ENCODE measurements at places on chromosomes 11 and 22.

- no peak for DNase-seq
These were observed 23.1 kb downstream of the TTLL1 start for GRCh38 chr22:43066134-43066533.

GRCh38 chr11:125978181-125978716, 32.4 kb downstream of the VSIG10L2 start:
- DNase-seq, result no peak

DNA sequence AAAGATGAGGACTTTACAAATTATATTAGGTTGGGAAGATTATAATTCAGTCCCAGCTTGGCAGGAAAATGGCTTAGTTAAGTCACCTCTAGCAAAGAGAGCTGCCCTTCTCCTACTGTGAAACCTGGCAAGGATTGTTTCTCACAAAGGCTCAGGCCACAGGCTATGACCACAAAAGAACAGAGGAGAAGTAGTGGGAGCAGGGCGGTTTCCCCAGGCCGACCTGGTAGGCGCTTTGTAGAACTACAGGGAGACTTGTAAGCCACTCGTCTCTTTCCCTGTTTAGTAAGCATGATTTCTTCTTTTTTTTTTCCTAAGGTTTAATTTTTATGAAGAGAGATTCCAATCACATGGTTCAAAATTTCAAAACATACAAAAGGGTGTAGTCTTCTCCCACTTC, 4.6 kb downstream of the SNAP29 start:
- no peak for DNase-seq

DNA sequence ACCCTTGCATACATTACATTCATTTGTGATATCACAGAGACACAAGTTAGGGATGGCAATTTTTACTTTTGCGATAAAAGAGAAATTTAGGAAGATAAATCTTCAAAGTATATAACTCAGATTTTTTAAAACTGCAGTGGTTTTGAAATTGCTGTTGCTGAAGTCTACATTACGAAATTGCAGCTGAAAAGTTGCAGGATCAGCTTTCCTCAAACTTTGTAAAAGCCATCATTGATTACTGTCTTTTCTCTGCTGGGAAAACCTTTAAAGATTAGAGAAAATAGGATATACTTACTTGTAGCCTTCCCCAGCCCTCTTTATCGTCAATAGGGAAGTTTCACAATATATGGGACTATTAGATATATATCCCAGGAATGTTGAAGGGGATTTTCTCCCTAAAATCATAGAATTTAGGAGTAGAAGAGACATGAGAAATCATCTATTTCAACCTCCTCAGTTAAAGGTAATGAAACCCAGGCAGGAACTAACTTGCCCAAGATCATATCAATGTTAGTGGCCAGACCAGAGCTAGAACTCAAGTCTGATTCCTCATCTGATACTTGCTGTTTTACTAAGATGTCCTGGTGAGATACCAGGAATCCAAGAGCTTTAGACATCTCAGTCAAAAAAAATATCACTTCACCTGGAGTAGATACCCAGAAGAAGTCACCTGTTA, 10.4 kb upstream of the AGBL2 start:
- DNase-seq, result no peak

DNA sequence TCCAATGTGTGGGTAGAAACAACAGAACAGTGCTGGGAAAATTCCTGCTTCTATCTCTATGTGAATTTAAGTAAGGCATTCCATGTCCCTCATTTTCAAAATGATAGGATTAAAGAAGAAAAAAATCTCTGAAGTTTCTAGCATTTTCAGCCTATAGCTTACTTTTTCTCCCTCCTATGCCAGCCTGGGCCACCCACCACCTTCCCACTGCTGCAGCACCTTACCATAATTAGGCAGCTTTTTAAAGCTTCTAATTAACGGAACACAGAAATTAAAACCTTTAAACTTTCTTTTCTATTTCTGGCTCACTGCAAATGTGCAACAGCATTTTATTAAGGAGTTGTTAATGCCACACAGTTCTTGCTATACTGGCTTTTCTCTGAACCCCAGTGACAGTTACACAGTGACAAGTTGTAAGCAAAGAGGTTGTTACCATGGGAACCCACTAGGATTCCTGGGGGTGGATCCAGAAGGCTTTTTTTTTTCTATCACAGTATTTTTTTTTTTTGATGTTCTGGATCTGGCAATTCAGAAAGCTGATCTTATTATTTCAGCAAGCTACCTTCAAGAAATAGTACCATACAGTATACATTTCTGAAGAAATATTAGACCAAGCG, 20.2 kb downstream of the CELF1 start:
- no peak for DNase-seq

DNA sequence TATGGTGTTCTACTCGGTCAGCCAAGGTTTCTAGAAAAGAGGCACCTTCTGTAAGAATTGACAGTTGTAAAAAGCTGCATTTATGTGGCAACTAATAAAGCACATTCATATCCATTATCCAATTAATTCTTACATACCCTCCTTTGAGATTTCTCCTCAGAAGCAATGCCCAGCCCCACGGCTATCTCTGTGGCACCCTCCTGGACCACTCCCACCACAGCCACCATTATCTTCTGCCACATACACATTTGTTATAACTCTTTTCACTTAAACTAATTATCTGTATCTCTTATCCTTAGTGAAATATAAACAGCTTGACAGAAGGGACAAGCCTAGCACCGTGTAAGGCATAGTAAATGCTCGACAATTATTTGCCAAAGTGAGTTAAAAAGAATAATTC, 48.5 kb downstream of the PAK1 start:
- DNase-seq, result no peak

DNA sequence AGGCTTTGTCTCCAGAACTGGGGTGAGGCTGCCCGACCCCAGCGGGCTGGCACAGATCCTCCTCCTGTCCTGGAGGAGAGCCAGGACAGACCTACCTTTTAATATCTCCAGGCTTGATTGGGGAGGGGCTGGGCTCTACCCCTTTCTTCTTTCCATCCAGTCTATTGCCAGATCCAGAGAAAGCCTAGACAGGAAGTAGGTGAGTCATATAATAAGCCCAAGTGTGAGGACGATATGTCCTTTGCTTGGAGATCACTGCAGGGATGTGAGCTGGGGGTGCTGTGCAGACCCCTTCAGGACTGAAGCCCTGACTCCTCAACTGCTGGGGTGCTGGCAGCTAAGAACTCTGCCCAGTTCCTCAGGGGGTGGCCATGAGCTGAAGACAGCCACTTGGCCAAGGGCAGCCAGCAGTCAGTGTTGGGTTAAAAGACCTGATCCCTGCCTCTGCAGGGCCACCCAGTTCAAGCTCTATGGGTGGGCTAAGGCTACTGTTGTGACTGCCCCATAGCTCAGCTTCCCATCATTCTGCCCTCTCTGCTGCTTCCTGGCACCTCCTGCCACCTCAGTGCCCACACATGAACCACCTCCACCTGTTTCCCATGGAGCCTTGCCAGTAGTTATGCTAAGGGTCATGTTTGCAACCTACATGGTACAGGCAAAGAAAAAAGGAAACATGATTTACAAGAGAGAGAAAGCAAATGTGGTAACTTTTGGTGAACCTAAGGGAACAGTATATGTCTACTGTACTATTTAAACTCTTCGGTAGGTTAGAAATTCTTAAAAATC, 8.3 kb upstream of the C22orf39 start:
- DNase-seq, result no peak

- DNase-seq, result no peak
These were observed 5.3 kb downstream of the CFL1 start for GRCh38 chr11:65852508-65853245.

DNA sequence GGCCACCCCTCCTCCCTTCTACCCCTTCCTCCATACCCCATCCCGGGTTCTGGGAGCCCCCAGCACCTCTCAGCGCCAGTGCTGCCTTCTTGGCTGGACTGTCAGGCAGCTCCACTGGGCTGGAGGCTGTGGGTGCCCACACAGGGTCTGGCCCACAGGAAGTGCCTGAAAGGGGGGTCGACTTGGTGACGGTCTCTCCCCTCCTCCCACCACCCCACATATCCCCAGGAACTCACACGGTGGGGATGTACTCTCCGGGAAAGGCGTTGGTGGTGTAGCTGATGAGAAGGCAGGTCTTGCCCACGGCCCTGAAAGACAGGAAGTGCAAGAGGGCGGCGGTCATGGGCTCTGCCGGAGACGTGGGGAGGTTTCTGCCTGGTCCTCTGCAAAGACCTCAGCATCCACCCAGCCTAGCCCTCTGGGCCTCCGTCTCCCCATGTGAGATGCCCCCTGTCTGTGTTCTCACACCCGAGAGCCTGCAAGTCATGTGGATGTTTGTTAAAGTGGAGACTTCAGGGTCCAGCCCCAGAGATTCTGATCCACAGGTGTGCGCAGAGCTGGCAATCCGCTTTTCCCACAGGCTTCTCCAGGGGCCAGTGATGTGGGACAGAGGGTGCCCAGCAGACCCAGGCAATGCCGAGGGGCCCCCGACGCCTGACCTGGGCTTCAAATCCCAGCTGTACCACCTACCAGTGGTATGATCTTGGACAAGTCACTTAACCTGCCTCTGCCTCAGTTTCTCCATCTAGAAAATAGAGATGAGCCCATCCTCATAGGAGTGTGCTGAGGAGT, 2.5 kb downstream of the RAC2 start:
- DNase-seq, result no peak

GRCh38 chr11:64015935-64016845, 19.5 kb upstream of the FLRT1 start:
- no peak for DNase-seq

DNA sequence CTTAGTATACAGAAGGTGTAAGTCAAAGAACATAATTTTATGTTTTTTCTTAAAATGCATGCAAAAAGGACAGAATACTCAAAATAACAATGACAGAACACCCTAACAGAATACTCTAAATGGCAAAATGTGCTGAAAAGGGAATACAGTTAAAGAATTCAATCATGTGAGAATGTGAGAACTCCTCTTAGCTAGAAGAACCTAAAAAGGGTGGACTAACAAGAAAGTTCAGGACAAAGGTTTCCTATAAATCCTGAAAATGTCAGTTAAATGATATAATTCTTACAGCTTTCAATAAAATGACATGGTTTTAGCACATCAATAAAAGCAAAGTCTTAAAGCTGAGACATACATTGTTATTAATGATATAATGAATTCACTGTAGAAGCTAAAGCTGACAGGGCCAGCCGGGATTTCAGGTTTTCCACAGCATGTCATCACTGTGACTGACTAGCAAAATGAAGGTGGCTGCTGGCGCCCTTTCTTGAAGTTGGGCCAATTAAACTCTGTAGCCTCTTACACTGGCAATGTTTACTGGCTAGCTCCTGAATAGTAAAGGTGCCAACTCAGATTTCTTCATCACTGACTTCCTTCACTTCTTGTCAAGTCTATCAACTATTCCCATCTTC, 244.4 kb downstream of the TTC28 start:
- peak; percentile 7 for DNase-seq

- DNase-seq, result no peak
These were observed 3.2 kb upstream of the GNAZ start for GRCh38 chr22:23067023-23067650.

DNA sequence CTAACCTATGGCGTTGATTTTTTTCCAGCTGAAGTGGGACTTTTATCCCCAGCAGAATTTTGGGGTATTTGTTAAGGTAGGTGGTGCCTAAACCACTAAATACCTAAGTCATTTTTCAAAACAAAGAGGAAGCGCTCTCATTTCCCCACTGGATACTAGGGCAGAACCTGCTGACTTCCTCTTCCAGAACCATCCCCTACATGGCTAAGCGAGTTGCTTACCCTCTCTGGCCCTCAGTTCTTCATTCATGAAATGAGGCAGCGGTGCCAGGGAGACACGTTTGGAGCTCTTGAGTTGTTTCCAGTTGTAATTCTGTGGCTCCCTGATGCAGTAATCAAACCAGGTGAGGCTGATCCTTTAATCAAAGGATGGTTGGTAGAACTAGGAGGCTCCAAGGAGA, 10.0 kb upstream of the MTMR3 start:
- DNase-seq, result peak; percentile 14

GRCh38 chr11:67698247-67698646, 23.8 kb upstream of the ALDH3B2 start:
- DNase-seq, result no peak

- no peak for DNase-seq
These were observed 66.6 kb upstream of the CECR2 start for GRCh38 chr22:17302616-17303015.

- no peak for DNase-seq
These were observed 12.3 kb downstream of the PDGFD start for GRCh38 chr11:104151404-104152204.

DNA sequence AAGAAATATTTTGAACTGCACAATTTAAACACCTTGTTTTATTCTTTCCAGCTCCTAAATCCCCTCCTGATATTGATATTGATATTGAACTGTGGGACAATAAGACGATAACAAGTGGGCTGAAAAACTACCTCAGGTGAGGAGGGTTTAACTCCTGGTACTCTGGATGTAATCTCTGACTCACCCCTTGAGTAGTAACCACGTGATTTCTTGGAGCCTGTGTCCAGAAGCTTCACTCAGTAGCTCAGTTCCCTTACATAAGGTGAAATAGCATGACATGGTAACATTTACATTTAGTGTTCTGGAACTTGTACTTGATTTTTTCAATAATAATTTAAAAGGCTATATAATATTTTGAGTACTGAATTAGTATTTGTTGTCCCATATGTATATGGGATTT, 168.0 kb downstream of the PGR start:
- DNase-seq, result no peak

DNA sequence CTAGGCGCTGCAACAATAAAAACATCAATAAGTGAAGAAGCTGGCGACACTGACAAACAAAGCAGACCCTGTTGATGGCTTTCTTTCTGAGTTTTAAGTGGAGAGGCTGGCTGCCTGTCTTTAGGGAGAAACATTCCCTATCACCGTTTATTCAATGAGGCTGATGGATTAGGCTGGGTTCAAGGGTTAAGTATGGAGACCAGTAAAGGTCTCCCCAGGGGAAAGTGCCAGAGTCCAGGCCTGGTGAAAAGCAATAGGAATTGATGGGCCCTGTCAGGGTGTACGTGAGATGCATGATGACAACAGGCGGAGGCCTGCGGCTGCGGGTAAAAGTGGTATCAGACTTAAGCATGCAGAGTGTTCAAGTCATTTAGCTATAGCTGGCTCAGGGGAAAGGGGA, 102.6 kb downstream of the ALX4 start:
- DNase-seq, result no peak

- no peak for DNase-seq
These were observed 2.1 kb downstream of the APOBEC3B start for GRCh38 chr22:38984224-38984623.

- no peak for DNase-seq
These were observed 34.8 kb upstream of the CCDC34 start for GRCh38 chr11:27397624-27398399.
